ENCODE measurements at places on chromosomes 1 and 21. TPM values are rescaled to one million over a fixed set of nuclear protein-coding genes. Genes with fewer than 3 reads are reported as not detected.

DNA sequence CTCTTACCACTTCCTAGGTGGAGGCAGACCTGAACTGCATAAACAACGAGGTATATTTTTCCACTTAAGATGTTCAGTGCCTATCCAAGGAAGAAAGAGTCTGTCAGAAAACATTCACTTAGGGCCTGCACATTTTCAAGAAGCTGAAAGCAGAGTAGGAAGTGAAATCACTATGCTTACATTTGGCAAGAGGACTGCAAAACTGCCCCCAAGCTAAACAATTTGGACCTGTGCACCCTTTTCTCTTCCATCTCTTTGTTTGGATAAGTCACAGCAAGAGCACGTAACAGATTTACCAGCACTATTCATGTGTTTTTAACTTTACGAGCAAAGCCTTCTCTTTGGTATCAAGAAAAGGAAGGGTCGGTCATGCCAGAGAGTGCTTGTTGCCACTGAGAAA lies 13.2 kb upstream of the BEND5 start:
- no peak for DNase-seq

- DNase-seq = no peak
Observed at GRCh38 chr1:53130878-53131589, 11.4 kb downstream of the SLC1A7 start.

- no peak for DNase-seq
Observed at GRCh38 chr1:39564340-39564739, 12.2 kb downstream of the PABPC4 start.

GRCh38 chr1:112251766-112252506 lies 144.1 kb upstream of the CTTNBP2NL start:
- DNase-seq = no peak

- DNase-seq = no peak
Observed at GRCh38 chr1:111045033-111045722, 81.5 kb upstream of the LRIF1 start.

DNA sequence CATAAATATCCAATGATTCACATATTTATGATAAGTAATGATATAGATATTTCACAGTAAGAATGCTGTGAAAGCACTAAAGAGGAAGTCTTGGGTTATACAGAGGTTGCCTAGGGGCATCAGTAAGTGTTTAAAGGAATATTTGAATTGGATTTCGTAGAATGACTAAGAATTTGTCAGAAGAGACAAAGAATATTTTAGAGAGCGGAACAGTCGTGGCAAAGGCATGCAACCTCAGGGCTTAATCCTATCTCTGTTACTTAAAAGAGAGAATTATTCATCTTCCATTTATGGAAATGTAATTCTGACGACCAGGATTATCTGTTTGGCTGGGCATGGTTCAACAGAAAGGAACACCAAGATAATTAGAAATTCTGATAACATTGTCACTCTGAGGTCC lies 171.9 kb upstream of the NR5A2 start:
- no peak for DNase-seq

- no peak for DNase-seq
Observed at GRCh38 chr21:26194811-26195251, 24.3 kb upstream of the APP start.

DNA sequence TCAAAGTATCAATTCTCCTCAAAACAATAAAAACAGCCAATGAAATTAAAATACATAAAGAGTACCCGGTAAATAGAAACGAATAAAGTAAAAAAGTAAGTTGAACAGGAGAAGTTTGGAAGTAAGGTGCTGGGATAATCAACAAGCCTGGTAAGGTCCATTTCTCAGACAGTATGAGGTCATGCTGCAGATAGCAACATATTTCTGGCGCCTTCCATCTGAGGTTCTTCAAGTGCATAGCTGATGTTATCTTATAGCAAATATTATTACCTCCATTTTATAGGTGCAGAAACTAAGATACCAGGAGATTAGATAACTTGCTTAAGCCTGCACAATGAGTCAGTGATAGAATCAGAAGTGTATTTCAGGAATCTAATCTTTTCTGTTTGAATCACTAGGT lies 23.7 kb upstream of the CEP350 start:
- no peak for DNase-seq

DNA sequence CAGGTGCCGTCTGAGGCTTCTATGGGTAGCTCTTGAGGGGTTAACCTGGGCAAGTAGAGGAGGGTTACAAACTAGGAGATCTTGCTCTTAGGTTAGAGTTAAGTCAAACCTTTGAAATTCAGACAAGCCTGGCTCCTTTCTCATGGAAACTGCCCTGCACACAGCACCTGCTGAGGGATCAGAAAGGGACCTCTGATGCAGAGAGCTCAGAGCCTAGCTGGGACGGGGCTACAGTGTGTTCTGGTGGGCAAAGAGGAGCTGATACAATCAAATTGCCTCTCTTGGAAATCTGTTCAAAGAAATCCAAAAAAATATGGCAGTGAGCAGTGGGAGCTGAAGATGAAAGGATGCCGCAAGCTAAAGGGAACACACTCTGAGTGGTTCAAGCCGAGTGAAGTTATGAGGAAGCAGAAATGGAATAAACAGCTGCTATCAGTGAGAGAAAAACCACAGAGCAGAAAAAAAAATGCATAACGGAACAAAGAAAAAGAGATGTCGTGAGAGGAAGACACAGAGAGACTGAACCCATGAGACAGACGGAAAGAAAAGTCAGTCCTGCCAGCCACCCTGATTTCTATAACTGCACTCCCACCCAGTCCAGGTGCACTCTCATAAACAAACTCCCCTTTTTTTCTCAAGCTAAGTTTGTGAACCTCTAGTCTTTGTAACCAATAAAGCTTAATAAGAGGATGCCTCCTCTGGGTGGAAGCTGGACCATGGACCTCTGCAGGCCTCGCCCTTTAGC lies 26.6 kb downstream of the PAFAH2 start:
- no peak for DNase-seq

DNA sequence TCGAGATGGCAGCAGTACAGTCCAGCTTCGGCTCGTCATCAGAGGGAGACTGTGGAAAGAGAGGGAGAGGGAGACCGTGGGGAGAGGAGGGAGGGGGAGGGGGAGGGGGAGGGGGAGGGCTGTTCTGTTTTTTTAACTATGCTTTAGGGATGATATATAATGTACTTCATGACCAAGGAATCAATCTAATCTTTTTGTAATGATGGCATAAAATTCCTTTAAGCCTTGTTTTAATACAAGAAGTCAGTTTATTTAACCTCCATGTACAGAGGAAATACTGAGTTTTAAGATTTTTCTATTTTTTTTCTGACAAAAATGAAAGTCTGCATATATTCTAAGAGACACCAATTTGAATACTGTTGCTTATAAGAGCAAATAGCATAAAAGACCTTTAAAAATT lies 41.9 kb downstream of the PTBP2 start:
- no peak for DNase-seq

DNA sequence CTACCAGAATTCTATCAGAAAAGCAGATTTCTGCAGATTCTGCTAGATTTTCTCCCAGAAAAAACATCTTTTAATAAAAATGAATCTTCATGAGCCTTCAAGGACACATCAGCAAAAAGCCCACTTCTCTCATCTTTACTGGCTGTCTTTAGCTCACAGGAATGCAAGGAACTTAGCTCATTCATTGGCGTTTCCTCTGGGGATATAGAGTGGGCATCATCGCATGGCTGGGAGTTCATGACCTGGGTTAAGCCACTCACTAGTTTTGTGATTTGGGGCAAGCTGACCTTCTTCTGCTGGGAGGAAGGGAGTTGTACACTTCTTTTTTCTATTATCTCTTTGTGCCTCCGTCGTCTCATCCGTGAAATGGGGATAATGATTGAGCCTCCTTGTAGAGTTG lies 149.7 kb downstream of the KAZN start:
- no peak for DNase-seq

DNA sequence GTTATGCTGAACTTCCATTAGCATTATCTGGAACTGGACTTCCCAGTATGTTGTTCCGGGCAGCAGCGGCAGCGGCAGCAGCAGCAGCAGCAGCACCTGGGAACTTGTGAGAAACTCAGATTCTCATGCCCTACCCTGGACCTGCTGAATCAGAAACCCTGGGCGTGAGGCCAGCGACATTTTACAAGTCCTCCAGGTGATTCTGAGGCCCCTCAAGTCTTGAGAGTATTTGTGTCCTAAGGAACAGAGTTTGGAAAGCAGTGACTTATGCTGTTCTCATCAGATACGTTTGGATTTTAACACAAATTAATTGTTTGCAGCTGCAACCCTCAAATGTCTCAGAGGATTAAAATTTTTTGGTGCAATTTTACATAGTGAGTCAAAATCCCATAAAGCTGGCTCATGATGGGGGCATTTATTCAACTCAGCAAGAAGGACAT lies 157.2 kb upstream of the KAZN start:
- no peak for DNase-seq

- DNase-seq = no peak
Observed at GRCh38 chr21:45709173-45709572, 65.6 kb downstream of the PCBP3 start.

DNA sequence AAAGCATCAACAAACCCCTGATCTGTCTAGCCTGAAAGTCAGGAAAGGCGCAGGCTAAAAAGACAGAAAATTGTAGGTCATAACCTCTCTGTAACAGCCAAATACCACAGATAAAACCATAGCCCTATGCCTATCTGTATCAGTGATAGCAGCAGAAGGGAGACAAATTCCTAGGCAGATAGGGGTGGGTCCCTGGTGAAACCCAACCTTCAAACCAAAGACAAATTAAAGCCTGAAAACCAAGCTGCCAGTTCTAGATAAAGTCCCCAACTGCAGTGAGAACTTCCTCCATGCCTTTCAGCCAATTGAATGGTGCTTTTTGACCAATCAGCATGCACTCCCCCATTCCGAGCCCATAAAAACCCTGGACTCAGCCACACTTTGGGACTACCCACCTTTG lies 115.3 kb downstream of the NTPCR start:
- DNase-seq = no peak

PGLYRP4 gene
- not detected for total RNA-seq

PPIE gene
- 43.9 TPM for total RNA-seq

SPRR1A gene
- total RNA-seq = not detected

NHLH1 gene
- not detected for total RNA-seq

CALML6 gene
- total RNA-seq = not detected

RPTN gene
- total RNA-seq = not detected

VCAM1 gene
- 14.0 TPM for total RNA-seq

CD5L gene
- not detected for total RNA-seq
